GM23248 (cell line): ENCODE measurements at places on chromosomes 12 and 14. TPM values are rescaled to one million over a fixed set of nuclear protein-coding genes. Genes with fewer than 3 reads are reported as not detected.

The CLEC4C gene
- polyA plus RNA-seq, result not detected in 2 replicates

The TPCN1 gene
- 15.9 and 17.6 TPM in 2 replicates for polyA plus RNA-seq

The SYT1 gene
- 1.7 and 2.3 TPM in 2 replicates for polyA plus RNA-seq

- peak; percentile 0 for DNase-seq
Measured at GRCh38 chr12:61713121-61713520, 547.1 kb upstream of the USP15 start.

GRCh38 chr14:69484444-69485314, at the start of gene PLEKHD1:
PLEKHD1 (plus strand) TSS chr14:69484728; CDS start chr14:69484966, 238 bp downstream.
- peak; percentile 13 for DNase-seq

DNA sequence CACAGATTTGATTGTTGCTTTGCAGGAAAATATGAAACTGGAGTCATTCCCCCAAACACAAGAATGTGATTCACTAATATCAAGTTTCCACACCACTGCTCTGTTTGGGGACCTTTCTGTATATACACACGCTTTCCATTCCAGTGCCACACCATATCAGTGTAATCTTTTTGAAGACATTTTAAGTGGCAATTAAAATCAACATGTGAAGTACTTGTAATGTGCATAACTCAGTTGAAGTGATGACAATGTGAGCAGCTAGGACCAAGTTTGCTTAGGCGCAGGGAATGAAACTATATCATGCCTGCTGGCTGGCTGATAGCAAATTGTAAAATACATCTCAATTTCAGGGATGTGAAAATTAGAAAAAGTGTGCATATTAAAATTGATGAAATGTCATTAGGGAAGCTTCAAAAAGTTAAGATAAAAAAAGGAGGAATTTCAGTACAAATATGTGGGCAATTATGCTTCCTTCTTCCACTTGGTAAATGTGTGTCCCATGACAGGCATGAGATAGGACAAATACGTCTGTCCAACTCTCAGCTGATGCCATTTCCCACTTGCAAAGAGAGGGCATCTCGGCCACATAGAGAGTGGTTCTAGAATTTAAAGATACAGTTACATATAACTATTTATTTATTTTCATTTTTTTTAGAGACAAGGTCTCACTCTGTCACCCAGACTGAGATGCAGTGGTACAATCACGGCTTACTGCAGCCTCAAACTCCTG, 43.7 kb downstream of the HSPB8 start:
- no peak for DNase-seq

- DNase-seq, result no peak
Measured at GRCh38 chr14:58760121-58760520, 122.4 kb downstream of the DACT1 start.

- DNase-seq, result no peak
Measured at GRCh38 chr12:26874501-26875296, 41.7 kb upstream of the ITPR2 start.

- DNase-seq, result peak; percentile 72
Measured at GRCh38 chr12:49825971-49826421, 2.2 kb downstream of the NCKAP5L start.
